ENCODE measurements at places on chromosomes 3 and 15.

- DNase-seq, result no peak
These were observed 168.7 kb upstream of the RASGRP1 start for GRCh38 chr15:38733331-38733730.

GRCh38 chr3:122508135-122508914 lies 6.4 kb downstream of the KPNA1 start:
- no peak for DNase-seq

DNA sequence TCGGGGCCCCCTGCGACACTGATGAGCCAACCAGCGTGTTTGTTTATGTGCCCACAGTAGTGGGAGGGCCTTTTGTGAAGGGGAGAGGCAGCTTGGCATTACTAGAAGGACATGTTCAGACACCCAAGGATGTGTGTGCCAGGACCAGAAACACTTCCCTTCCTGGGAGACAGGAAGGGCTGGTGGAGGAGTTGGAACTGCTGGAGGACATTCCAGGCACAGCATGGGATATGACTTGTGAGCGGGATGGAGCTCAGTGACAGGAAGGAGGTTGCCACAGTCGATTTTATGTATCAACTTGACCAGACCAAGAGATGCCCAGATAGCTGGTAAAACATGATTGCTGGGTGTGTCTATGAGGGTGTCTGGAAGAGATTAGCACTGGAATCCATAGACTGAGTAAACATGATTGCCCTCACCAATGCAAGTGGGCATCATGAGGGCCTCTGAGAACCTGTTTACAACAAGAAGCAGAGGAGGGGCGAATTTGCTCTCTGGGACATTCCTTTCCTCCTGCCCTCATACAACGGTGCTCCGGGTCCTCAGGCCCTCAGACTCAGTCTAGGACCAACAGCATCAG lies 106.4 kb upstream of the TLE3 start:
- no peak for DNase-seq

- no peak for DNase-seq
These were observed 5.5 kb downstream of the SFMBT1 start for GRCh38 chr3:53040351-53040820.

DNA sequence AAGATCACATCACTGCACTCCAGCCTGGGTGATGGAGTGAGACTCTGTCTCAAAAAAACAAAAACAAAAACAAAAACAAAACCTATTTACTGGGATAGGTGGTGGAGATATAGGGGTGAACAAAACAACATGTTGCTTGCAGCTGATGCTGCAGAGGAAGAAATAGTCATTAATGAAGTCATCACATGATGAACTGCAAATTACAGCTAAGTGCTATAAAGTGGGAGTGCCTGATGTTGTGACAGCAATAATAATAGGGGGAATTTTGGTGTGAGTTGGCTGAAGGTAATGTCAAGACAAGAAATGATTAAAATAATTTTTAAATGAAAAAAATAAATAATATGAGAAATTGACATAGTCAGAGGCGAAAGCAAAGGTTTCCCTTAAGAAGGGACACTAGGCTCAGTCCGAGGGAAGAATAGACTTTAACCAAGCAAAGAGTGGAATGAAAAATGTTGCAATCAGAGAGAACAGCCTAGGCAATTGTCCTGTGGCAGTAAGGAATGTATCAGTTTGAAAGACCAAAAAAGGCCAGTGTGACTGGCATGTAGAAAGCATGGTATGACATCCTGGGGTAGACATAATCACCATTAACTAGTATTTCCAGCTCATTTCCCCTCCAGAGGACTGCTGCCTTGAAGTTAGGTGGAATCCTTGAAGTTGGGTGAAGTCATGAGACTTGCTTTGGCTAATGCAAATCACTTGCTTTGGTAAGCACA lies 14.7 kb upstream of the PIK3CB start:
- no peak for DNase-seq

- no peak for DNase-seq
These were observed 17.5 kb upstream of the HACD2 start for GRCh38 chr3:123602325-123602724.

- no peak for DNase-seq
These were observed 33.1 kb downstream of the RBP2 start for GRCh38 chr3:139443186-139443585.

GRCh38 chr3:56012721-56013120 lies 455.5 kb downstream of the ERC2 start:
- no peak for DNase-seq

DNA sequence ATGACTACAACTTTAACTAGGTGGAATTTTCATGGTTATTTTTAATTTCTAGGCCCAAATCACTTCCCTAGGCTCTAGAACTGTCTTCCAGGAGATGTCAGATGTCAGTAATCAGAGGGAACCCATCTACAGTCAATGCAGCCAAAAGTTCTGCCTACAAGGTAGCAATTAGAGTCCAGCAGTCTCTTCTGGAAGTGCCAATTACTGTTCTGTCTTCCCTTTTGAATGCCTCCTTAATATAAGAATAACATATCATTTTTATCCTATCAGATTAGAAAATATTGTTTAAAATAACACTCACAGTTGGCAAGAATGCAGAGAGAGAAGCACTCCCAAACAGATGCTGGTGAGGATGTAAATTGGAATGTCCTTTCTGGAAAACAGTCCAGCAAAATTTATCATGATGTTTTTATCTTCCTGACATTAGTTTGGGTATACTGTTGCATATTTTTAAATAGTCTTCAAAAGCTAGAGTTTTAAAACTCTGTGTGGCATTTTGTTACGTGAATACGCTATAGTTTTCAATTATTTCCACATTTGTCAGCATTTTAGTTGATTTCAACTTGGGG lies 543.7 kb downstream of the FHIT start:
- DNase-seq, result no peak

DNA sequence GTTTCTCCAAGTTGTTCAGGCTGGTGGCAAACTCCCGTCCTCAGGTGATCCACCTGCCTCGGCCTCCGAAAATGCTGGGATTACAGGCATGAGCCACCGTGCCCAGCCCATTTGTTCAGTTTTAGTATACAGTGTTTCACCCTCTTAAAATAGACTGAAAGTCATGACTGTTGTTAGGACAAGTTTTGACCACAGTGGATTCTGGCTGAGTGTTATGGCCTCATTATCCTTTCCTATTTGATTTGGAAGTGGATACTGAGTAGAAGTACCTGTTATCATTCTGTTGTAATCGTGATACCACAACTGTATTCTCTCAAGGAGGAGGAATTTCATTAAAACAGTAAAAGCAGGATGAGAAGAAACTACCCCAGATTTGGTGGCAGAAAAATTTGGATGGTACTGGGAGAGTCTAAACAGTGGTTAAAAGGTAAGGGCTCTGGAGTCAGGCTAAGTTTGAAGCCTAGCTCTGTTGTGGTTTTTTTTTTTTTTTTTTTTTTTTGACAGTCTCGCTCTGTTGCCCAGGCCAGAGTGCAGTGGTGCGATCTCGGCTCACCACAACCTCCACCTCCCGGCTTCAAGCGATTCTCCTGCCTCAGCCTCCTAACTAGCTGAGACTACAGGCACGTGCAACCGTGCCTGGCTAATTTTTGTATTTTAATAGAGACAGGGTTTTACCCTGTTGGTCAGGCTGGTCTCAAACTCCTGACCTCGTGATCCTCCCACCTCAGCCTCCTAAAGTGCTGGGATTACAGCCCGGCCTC lies 2.6 kb downstream of the MAP2K1 start:
- DNase-seq, result no peak

- DNase-seq, result no peak
These were observed 28.0 kb upstream of the PLA2G4E start for GRCh38 chr15:42048821-42049200.

DNA sequence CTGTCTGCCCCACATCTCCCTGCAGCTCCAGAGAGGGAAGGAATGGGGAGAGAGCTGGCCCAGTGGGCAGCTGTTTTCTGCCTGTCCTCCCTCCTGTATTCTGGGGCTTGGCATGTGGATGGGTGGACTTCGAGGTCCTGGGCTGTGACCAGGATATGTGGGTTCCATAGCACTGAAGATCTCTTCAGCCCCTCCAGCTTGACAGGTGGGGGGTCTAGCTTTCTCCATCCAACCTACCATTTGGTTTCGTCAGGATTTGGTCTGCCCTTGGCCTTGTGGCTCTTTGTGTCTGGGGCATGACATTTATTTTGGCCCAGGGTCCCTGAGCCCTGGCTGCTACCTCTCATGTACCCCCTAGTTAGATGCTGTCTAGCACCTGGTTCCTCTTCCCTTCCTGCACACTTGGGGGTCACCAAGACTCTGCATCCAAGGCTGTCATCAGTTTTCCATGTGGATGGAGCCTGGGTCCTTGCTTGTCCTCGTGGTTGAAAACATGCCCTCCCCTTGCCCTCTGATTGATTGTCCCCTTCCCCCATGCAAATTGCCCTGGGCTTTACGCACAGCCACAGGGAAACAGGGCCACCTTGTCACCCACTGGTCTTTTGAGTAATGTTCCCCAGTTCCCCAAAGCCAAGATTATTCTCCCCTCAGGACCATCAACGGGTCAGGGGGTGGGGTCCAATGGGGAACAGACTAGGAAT lies 3.2 kb downstream of the EPHB3 start:
- DNase-seq, result no peak

- DNase-seq, result no peak
These were observed 26.7 kb upstream of the DRD3 start for GRCh38 chr3:114205541-114205940.

- DNase-seq, result no peak
These were observed 116.2 kb upstream of the TMCO5A start for GRCh38 chr15:37818152-37818677.

GRCh38 chr15:60591496-60592370 lies 112.8 kb upstream of the ICE2 start:
- DNase-seq, result no peak
